Kidney (tissue), 22 donors: ENCODE measurements at places on chromosomes 2 and 18. TPM values are rescaled to one million over a fixed set of nuclear protein-coding genes. Genes with fewer than 3 reads are reported as not detected.

The CYP26B1 gene
- polyA plus RNA-seq: 3.1 TPM

The SCYGR6 gene
- polyA plus RNA-seq: not detected

The GCG gene
- not detected for polyA plus RNA-seq

The GALNT13 gene
- not detected for polyA plus RNA-seq

The GKN2 gene
- not detected for polyA plus RNA-seq

The RNF25 gene
- polyA plus RNA-seq: 27.8 TPM

The ANKRD30B gene
- polyA plus RNA-seq: not detected

The RFX8 gene
- polyA plus RNA-seq: not detected

The APCDD1 gene
- 2.8 TPM for polyA plus RNA-seq

The FBLN7 gene
- 0.71 TPM for polyA plus RNA-seq

The CD302 gene
- polyA plus RNA-seq: 8.7 TPM

The SNTG2 gene
- polyA plus RNA-seq: not detected

The MC2R gene
- polyA plus RNA-seq: not detected

The MC5R gene
- not detected for polyA plus RNA-seq

The LINC00305 gene
- not detected for polyA plus RNA-seq

The GAL3ST2 gene
- 0.39 TPM for polyA plus RNA-seq

The RESP18 gene
- not detected for polyA plus RNA-seq

The TMEFF2 gene
- polyA plus RNA-seq: not detected

The RAB6C gene
- 0.17 TPM for polyA plus RNA-seq

The TOGARAM2 gene
- polyA plus RNA-seq: 1.4 TPM

The CFAP210 gene
- 0.65 TPM for polyA plus RNA-seq

The CYP27C1 gene
- not detected for polyA plus RNA-seq

The YIPF4 gene
- 29.4 TPM for polyA plus RNA-seq

The UGT1A8 gene
- polyA plus RNA-seq: 30.0 TPM

The OTOS gene
- polyA plus RNA-seq: 1.5 TPM

The TGIF1 gene
- 38.5 TPM for polyA plus RNA-seq
